ENCODE measurements at places on chromosomes 5 and 9.
A peak's percentile ranks its signal among the peaks of the same experiment; 100 is the strongest.

DNA sequence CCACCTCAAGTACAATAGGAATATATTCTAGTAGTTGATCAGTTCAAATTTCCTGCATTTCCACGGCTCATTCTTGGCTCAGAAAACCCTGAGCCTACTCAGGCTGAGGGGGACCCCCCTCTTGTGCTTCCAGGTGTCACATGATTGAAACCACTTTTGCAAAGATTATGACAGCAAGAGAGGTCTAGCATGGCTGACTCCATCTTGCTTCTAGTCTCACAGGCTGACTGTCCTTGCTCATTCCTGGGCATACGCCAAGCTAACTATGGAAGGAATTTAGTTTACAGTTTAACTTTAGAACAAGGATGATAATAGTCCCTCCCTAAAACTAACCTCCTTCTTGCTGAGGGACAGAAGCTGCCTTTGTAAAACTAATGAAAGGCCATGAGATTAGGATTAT lies 154.1 kb downstream of the SNX18 start:
- DNase-seq = no peak

DNA sequence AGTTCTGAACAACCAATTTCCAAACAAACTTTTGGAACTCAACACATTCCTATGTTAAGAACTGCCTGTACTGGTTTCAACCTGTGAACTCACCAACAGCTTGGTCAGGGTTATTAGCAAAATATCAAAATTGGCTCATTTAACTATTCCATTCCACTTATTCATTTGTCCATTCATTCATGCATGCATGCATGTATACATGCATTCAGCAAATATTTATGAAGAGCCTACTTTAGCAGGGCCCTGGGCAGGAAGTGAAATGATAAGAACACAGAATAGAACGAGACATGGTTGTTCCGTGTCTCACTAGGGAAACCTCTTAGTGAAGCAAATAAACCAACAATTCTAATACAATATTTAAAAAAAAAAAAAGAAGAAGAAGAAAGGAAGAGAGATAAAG lies 107.4 kb downstream of the GLIS3 start:
- no peak for DNase-seq

DNA sequence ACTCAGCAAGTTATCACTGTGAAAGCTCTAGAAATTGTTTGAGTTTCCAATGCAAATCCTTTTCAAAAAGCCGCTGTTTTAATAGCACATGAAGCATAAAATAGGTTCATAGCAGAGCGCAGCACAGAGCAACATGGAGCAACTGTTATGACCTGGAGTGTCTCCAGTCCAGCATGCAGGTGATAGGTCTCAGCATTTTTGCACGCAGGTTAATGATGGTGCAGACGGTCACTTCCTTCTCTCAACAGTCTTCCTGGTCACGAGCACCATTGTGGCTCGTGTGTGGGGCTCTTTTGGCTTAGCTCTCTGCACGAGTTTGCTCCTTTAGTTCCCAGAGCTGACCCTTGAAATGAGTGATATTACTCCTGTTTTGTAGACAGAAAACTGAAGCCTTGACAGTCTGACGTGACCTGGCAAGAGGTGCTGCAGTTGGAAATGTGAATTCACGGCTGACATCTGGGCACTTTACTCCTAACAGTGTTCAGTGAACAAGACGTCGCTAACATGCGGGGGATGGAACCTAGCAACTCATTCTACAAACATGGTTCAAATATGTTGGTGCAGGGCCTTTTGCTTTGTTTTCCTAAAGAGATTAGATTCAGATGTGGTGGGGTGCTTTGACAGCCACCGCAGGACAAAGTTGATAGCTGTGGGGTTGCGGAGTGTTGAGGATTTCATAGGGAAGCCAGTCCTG lies 10.0 kb downstream of the TENT4A start:
- no peak for DNase-seq

DNA sequence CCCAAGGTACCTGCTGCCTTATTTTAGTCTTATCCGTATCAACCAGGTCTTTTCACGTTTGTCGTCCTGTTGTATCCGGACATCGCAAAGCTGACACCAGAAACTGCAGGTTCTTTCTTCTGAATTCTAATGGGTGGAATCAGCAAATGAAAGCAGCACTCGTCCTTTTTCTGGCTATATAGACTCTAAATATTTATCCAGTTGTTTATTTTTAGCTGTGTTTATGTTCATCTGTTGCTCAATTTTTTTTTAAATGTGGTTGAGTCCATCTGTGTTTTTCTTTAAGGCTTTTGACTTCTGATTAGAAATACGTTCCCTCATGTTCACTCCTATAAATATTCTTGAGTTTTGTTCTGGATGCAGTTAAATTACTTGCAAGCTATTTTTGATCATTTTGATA lies 831.7 kb downstream of the MTRR start:
- no peak for DNase-seq

GRCh38 chr9:68979538-68980314 lies 34.2 kb downstream of the PRKACG start:
- DNase-seq = no peak

DNA sequence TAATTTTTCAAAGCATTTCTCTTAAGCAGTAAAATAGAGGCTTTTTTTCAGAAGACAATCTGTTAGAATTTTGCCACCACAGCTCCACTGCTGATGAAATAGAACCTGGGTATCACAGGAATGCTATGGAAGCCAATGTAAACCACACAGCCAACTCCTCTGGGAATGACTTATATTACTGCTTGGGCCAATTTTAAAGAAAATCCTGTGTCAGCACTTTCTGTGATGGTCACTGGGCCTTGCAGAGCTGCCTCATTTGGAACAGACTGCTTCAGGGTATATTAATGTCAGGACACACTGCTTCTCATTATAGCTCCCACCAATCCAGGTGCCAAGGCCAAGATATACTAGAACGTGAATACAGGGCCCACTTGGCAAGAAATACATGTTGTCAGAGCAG lies 144.1 kb upstream of the ACTBL2 start:
- peak; percentile 5 for DNase-seq

DNA sequence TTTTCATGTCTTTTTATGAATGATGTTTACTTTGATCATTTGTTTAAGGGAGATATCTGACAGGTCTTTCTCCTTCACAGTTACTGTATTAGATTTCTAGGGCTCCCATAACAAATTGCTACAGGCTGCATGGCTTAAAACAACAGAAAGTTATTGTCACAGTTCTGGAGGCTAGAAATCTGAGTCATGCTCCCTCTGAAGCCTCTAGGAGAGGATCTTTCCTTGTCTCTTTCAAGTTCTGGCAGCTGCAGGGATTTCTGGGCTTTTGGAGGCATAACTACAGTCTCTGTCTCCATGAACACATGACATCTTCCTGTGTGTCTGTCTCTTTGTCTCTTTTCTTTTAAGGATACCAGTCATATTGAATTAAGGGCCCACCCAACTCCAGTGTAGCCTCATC lies 557.3 kb upstream of the SEMA6A start:
- no peak for DNase-seq

DNA sequence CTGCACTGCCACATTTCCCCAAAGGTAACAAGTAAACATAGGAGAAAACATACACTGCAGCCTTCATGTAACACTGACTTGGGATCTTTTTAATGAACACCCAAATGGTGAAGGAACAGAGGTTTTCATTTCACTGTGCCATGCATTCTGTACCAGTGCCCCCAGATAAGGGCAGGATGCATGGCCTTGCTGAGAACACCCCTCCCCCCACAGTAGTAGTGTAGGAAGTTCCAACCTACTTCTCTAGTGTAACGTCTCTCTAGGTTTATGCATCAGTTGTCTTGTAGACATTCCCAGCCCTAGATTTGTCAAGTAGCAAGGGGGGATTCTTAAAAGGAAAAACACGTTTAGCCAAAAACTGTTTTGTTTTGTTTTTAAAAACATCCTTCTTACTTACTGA lies 29.9 kb downstream of the MAP3K1 start:
- no peak for DNase-seq

- DNase-seq = no peak
Measured at GRCh38 chr5:66821688-66822429, 225.7 kb downstream of the MAST4 start.

DNA sequence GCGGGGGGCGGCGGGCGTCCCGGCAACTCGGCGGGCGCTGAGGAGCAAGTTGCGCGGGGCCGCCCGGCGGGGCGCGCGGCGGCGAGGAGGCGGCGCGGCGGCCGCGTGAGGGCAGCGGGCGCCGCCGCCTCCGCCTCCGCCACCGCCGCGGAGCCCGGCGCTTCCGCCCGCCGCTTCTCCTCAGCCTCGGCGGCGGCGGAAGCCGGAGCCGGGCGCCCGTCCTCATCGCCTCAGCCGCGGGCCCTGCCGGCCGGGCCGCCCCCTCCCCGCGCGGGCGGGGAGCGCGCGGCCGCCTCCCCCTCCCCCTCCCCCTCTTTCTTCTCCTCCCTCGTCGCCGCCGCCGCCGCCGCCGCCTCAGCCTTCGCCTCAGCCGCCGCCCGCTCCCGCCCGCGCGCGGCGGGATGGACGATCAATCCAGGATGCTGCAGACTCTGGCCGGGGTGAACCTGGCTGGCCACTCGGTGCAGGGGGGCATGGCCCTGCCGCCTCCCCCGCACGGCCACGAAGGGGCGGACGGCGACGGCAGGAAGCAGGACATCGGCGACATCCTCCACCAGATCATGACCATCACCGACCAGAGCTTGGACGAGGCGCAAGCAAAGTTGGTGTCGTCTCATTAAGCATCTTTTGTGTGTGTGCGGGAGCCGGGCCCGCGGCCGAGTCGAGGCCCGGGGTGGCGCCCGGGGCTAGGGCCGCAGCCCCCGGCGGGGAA lies at the start of gene PBX3:
TSS of gene PBX3 (plus strand) at position 321 of the 712 bp plus-strand sequence.
- DNase-seq = peak; percentile 31

DNA sequence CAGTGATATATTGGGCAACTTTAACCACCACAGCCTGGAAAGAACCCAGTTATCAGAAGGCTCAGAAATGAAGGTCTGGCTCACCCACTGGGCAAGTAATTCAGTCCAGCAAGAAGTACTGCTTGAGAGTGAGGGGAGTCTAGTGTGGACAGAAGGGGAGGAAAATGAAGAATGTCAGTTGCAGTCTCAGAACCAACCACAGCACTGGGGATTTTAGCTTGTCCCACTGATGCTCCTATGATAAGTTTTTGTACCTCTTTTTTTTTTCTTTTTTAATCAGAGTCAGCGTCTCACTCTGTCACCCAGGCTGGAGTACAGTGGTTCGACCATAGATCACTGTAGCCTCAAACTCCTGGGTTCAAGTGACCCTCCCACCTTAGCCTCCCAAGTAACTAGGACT lies 9.4 kb upstream of the CD72 start:
- DNase-seq = no peak

- DNase-seq = no peak
Measured at GRCh38 chr5:10069637-10070313, 179.9 kb downstream of the ATPSCKMT start.

GRCh38 chr5:159671886-159672285 lies 244.4 kb upstream of the ADRA1B start:
- no peak for DNase-seq

- peak; percentile 24 for DNase-seq
Measured at GRCh38 chr5:34898258-34898895, 16.9 kb downstream of the RAD1 start.

DNA sequence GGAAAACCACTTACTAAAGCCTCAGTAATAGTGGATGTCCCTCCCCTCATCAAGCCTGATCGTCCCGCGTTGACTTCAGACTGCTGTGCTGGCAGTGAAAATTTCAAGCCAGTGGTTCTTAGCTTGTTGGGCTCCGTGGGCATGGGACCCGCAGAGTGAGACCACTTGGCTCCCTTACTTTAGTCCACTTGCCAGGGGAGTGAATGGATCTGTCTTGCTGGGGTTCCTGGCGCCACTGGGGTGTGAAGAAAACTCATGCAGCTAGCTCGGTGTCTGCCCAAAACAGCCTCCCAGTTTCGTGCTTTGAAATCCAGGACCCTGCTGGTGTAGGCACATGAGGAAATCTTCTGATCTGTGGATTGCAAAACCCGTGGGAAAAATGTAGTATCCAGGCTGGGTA lies 480.0 kb upstream of the IZUMO3 start:
- no peak for DNase-seq
